Cerebellar nuclear complex (tissue), 1 donor: ENCODE measurements at places on chromosomes 5 and 9.

- no peak for DNase-seq
Observed at GRCh38 chr5:95810305-95811125, 12.0 kb downstream of the GLRX start.

DNA sequence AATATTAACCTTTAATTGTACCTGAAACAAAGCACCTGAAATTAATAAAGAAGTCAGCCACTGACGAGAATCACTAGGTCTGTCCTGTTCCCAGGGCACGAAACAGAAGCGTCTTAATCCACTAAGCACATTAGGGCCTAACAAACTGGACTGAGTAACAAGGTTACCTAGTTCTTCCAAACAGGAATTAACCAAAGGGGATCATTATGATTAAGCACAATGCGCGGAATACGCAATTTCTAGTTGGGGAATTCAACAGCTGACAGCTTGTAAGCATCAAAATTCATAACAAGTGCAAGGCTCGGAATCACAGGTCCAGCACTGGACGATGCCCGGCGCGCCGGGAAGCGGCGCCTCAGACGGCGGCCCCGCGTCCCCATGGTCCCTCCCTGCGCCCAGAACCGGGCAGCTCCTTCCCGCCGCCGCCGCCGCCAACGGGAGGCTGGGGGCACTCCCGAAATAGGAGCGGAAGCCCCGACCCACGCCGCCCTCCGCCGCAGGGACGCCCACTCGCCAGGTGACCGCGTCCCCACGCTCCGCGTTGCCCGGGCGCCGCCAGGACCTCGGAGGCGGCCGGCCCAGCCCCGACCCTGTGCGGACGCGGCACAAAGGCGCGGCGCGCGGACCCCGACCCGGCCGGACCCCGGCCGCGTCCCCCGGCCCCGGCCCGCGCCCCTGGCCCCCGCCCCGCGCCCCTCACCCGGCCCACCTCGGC, 898 bp downstream of the CAMSAP1 start:
- DNase-seq: no peak

GRCh38 chr5:102762095-102762534, 7.0 kb downstream of the PAM start:
- no peak for DNase-seq

- no peak for DNase-seq
Observed at GRCh38 chr5:9498541-9499497, 47.1 kb downstream of the SEMA5A start.

- DNase-seq: no peak
Observed at GRCh38 chr5:57749396-57749795, 266.8 kb upstream of the ACTBL2 start.

DNA sequence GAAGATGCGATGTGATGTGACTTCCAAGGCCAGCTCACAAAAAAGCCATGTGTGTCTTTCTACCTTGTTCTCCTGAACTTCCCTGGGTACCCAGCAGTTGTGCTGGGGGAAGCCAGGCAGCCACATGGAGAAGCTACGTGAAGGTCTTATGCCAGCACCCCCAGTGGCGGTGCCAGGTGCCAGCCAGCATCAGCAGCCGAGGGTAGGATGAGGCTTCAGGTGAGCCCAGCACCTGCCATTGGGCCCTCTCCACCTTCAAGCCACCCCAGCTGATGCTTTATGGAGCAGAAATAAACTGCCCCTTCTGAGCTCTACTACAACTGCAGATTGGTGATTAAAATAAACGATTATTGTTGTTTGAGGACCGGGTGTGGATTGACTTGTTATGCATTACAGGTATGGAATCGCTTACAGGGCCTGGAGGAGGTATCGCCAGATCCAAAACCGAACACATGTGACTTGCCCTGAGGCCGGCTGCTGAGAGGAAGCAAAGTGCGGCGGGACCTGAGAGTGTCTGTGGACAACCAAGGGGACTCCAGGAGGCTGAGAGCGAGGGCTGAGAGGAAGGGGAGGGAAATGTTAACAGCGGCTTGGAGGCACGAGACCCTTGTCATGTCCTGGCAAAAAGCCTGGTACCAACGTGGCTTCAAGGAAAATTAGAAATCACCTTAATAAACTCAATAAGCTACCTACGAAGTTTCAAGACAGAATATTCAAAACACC, 36.0 kb upstream of the OLFM1 start:
- DNase-seq: no peak

DNA sequence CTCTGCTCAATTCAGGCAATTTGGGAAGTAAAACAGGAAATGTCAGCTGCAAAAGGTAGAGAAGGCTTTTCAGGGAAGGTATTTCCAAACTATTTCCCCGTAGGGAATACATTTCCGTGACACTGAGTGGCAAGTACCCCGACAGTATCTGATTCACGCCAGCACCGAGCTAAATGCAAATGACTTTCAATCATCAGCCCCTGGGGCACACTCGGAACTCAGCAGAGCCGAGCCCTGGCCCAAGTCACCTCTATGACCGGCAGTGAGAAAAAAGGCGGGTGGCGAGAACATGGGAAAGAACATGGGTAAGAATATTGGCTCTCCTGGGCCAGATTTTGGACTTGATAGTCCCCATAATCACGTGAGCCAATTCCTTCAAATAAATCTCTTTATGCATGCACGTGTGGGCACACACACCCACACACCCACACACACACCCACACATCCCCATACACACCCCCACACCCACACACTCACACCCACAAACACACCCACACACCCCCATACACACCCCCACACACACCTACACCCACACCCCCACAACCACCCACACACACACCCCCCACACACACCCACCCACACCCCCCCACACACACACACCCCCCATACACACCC, 43.0 kb downstream of the COL23A1 start:
- DNase-seq: no peak

DNA sequence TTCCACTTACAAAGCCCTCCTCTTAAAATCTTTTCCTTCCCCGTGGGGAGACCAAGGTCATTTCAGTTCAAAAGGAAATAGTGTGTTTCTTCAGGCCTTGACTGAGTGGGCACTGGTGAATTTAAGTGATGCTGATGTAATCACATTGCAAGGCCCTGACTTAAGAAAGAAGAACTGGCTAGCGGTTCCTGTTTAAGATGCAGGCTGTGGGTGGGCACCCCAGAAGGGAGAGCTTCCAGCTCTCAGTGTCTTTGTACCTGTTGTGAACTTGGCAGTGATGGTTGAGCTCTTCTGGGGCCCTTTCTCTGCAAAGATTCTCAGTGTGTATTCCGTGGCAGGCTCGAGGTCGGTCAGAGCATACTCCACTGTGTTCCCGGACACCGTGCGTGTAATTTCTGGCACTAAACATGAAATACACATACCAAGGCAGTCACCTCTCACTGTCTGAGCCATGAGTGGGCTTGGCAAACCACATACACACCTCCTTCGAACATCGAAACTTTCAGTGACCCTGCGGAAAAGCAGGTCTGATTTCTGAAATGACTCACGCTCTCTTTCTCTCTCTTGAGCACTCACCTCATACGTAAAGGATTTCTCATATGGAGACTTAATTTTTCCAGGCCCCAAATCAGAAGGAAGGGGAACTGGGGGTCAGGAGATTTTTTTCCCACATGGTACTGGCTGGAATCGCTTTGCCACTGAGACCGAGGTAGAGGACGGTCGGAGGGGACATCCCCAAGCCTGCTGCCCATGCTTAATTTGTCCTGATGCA, 81.9 kb downstream of the TNC start:
- DNase-seq: no peak

GRCh38 chr5:39013938-39014337, 60.3 kb downstream of the RICTOR start:
- no peak for DNase-seq

DNA sequence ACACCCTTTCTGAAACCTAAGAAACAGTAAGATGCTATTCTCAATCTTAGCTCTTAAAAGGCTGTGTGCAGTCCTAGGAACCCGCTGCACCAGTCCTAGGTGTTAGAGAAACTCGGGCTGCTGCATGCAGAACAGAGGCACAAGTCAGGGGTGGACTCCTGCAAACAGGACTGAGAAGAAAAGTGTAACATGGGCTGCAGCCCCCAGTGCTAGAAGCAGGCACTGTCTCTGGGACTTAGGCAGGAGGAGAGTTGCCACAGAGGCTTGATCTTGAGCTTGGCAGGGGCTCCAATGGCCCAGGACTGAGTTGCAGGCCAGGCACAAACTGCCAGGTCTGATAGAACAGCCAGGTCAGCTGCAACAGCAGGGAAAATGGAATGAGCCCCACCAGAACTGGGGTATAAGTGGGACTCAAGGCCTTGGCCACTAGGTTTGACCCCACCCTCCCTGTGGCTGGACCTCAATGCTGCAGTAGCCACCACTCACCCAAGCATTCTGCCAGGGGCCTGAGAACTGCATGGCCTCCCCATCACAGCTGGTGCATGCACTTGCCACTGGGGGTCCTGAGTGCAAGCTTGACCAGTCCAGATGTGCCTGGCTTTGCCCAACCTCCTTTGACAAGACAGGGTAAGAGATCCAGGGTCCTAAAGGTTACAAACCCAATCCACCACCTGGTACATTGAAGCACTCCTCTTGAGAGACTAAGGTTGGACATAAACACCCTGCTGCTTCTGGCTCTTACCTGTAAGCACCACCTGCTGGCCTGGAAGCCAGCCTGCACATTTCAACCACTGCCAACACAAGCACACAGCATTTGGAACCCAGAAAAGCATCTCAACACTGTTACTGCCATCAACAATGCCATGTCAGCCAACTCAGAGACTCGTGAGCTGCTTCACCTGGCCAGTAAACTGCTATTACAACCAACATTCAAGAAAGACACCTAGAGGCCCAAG, 103.3 kb downstream of the FBXL17 start:
- no peak for DNase-seq

GRCh38 chr5:122741681-122742080, 33.2 kb upstream of the SNX2 start:
- no peak for DNase-seq

DNA sequence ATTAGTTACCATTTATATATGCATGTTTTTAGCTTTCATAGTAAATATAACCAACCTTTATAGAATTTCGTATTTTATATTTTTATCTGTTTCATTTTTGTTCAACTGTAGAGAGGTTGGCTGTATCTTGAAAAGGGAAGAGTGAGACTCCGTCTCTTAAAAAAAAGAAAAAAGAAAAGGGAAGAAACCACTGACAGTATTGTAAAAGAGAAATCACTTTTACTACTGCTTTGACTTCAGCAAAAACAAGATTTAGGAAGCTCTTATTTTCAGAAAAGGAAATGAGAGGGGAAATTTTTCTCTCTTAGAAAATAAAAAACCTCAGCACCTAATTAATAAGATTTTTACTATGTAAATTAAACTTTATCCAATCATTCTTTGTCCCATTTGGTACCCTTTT, 14.4 kb downstream of the POLK start:
- no peak for DNase-seq

- no peak for DNase-seq
Observed at GRCh38 chr5:14702238-14702839, 37.8 kb downstream of the OTULIN start.

- no peak for DNase-seq
Observed at GRCh38 chr9:4714266-4715016, 26.6 kb downstream of the AK3 start.

- no peak for DNase-seq
Observed at GRCh38 chr9:92058723-92059444, 56.3 kb downstream of the SPTLC1 start.

GRCh38 chr5:1594357-1595106, 70.8 kb upstream of the LPCAT1 start:
- DNase-seq: peak; percentile 12

DNA sequence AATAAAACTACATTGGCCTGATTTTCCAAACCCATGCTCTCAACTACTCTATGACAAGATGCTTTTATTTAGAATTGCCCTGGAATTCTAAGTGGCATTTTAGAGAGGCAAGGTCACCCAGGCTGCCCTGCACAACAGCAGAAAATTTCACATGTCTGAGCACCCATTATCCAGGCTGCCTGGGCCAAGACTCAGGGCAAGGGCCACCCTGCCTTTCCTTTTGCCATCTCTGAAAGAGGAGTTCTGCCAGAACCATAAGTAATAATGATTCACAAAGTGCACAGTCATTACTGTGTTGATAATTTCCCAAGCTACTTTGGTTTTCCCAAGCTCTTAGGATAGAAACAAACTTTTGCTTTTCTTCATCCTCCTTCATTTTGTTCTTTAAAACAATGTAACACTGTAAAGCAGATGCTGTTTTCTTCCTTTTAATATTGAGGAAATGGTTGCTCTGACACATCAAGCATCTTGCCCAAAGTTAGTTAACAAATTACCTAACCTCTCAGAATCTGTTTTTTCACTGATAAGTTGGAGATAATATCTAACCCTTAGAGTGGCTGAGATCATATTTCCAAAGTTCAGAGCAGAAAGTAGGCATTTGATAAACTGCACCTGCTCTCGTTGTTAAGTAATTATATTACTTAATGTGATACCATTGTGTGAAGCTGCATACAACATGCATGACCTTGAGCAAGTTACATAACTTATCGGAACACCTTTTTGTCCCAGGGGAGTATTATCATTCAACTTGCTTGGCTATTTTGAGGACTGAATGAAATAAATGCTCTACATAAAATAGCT, 325.6 kb downstream of the PRELID2 start:
- DNase-seq: no peak

DNA sequence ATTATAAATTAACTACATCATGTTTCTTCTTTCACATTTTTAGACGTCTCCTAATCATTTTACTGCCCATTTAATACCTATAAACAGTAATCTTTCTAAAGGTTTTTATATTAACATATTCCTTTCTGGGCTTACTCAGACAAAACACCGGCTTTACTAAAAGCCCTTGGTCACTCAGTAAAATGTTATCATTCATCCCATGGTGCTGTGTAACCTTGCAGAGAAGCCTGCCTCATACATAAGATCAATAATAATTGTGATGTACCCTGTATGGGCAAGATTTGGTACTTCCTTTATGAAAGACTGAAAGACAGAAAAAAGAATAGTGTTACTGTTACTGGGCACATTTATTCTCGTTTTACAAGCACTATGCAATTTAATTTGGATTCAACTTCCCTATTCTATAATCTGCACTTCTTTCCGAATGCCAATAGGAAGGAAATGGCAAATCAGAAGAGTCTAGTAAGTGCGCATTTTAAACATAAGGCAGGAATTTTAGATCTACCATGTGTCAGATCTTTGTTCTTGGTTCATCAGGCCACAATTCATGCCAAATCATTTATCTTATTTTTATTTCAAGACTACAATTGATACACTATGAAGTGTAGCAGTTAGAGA, 522.2 kb downstream of the CSNK1G3 start:
- no peak for DNase-seq

- DNase-seq: no peak
Observed at GRCh38 chr5:146921225-146921624, 42.7 kb upstream of the PPP2R2B start.

GRCh38 chr9:25260046-25260445, 418.2 kb downstream of the TUSC1 start:
- no peak for DNase-seq

- no peak for DNase-seq
Observed at GRCh38 chr9:134585021-134585561, 56.5 kb upstream of the COL5A1 start.

GRCh38 chr9:78954286-78954685, 617.5 kb upstream of the TLE4 start:
- no peak for DNase-seq

DNA sequence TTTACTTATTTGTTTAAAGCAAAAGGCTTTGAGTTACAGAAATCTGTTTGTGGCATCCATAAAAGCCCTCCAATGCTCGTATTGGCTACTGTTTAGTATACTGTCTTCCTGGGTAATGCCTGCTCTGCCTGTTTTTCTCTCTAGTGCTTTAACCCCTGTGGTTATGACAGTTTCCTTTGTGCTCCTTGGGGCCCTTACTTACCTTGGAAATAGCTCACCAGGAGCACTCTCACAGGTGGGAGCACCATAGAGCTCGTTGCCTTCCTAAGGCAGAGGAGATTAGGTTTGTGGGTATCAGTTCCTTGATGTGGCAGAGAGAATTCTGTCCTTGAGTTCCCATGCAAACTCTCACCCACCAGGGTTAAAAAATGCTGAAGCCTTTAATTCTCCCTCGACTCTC, 242.8 kb downstream of the CDH18 start:
- no peak for DNase-seq
